ENCODE measurements at places on chromosomes 1 and 21.

DNA sequence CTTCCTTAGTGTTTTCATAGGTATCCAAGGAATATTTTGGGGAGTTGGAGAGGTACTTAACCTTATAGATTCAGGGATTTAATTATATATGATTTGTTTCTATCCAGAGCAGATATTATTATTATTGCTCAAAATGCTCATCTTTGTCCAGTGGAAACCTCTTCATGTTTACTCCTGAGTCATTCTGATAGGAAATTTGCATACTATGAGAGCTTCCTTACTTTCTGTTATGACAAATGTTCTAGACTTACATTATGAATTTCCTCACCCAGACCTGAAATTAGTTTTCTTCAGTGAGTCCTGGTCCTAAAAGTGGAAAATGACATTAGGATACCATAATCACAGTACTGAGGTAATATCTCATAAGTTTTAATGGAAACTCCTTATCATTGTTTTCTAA is 57.5 kb upstream of the PLPPR5 start:
- no peak for DNase-seq

DNA sequence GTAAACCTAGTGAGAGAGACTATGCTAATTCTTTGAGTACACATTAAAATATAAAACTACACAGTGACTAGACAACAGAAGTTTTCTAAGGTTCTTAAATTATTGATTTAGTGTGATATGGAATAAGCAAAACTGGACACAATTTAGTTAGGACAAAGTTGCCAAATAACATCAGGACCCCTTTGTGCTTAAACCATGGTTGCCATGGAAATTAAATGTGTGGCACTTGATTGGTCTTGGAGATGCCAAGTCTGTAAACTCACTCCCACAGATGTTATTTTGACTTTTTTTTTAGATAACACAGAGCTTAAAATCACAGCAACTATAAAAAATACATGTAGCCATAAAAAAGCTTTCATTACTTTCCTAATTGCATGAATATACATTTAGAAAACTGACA is 234.6 kb downstream of the BRINP3 start:
- DNase-seq = no peak

GRCh38 chr1:191993549-191993948 is 164.7 kb upstream of the RGS18 start:
- DNase-seq = peak; percentile 41

- DNase-seq = peak; percentile 93
These were observed 14.9 kb downstream of the PDIK1L start for GRCh38 chr1:26126321-26127084.

DNA sequence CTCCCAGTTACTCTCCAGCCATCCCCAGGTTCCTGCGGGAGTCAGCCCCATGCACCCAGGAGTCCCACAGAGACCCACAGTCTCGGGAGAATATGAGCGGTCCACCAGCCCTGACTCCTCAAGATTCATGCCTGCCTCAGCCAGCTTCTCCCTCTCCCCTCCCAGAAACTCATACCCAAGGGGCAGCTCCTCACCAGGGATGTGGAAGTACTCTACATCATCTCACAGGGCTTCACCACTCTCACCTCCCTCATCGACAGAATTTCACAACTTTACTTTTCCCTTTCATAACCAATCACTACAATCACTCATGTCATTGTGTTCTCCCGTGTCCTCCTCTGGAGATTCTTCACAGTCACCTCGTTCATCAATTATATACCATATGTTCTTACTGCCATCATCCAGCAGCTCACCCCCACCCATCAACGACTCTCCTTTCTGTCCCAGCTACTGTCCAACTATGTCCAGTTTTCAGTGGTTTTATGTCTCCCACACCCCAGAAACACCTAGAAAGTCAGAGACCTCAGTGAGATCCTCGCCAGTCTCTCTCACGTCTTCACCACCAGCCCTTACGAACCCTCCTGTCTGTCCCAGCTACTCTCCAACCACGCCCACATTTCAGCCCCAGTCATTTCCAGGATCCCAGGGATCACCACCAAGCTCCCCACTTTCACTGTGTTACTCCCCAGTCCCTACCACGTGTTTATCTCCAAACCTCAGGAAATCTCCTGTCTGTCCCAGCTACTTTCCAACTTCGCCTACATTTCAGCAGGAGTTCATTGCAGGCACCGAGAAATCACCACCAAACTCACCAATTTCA is 1530.1 kb upstream of the TPTE start:
- no peak for DNase-seq

DNA sequence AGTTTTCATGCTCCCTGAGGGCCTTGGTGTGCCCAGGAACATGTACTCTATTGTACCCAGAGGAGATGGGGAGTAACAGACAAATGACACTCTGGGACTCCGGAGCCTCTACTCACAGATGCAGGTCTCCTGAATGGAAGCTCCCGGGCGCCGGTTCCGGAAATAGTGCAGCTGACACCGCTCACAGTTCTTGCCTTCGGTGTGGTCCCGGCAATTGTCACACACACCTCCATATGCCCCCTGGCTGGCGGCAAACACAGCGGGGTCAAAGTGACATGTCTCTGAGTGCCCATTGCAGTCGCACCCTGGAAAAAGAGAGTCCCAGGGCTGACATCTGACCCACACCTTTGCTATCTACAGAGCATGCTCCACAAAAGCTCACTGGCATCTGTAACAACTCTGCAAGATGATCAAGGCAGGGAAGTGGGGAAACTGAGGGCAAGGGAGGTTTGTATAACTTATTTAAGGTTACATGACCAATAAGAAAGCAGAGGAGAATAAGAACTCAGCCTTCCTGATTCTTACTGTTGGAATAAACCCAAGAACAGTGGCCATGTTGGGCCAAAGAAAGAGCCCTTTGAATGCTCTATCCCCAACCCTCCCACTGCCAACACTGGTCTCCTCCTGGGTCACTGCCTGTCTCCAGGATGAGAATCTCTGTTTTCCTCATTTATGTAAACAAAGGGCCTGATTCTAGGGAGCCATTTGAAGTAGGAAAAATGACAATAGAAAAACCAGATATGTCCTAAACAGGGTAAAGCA is 22.4 kb downstream of the LAMB3 start:
- no peak for DNase-seq

- no peak for DNase-seq
These were observed 13.2 kb downstream of the NGF start for GRCh38 chr1:115324649-115325420.
